ENCODE measurements at places on chromosomes 11 and 22.

DNA sequence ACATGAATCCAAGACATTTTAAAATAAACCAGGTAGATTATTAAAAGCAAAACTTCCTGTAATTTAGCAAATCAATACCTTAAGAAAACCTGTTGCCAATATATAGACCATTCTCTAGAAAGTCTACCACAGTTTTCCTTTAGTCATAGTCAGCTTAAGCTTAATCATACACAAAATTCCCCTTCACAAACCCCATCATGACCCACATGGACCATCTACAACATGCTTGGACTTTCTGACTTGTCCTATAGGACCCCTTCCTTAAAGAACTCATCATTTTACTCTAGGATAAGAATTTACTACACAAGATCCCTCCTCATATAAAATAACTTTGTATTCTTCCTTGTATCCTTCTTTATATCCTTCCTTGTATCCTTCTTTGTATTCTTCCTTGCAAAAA lies 16.2 kb upstream of the RNASEH2C start:
- DNase-seq = no peak

GRCh38 chr11:1549338-1550330 lies 22.4 kb downstream of the DUSP8 start:
- DNase-seq = no peak

- DNase-seq = no peak
Observed at GRCh38 chr11:86738568-86738967, 61.8 kb upstream of the PRSS23 start.

DNA sequence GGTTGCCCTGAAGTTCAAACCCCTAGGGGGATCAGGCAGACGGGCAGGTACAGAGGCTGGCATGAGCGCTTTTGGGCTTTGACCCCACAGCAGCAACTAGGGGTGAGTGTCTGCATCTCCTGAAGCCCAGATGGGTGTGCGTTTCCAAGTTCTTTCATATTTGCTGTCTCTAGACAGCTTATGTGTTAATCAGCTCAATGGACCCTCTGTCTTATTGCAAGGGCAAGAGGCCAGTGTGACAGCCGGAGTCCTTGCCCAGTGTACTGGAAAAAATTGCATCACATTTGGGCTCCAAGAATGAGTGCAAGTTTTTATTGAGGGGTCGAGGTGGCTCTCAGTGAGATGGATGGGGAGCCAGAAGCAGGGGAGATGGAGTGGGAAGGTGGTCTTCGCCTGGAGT lies 1863.7 kb upstream of the RAG2 start:
- DNase-seq = no peak

DNA sequence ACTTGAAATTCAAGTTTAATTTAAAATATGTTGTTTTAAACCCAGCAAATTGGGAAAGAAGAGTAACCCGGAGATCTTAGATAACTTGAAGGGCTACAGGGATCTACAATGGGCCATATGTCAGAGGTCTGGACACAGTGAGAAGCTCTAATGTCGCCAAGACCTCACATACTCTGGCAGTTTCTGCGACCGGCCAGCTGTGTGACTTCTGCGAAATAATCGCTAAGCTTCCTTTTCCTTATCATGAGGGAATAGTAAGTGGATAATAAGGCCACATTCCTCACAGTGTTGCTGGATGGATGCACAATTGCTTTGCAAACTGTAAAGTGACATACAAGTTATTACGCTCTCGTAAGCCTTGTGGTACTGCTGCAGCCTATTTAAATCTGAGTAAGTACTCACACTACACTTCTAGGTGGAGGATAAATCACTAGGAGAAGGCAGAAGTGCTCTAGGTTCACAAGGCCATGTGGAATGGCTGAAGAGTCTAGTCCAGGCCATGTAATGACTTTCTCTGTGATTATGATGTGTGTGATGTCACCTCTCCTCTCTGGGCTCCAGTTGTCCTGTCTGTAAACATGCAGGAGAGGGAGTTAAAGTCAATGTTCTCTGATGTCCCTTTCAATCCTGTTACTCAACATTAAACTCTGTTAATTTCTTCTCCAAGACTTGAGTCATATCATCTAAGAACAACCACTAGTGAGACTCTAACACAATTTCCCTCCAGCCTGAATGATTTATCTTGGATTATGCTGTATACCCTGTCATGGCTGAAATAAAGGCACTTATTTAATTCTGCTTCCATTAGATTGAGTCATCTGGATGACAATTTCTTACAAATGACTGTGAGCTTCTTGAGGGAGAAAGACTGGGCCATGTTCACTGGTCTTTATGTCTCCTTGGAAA lies 192.6 kb upstream of the NARS2 start:
- DNase-seq = no peak

GRCh38 chr22:27110665-27111451 lies 453.5 kb downstream of the MIAT start:
- peak; percentile 93 for DNase-seq

DNA sequence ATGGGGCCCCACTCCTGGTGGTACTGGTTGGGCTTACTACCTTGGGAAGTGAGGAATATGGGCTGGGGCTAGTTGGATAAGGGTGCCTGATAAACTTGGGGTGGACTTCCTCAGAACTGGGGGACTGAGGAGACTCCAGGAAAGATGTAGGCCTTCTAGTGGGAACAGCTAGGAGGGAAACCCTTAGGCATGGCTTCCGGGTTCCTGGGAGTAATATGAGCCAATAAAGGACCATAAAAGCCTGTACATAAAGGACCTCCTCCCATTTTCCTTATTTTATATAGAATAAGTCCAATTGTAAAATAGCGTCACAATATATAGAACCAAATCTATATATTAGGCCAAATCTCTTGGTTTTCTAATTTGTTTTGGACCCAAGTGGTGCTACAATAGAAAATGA lies 18.4 kb upstream of the RNASEH2C start:
- DNase-seq = no peak

GRCh38 chr22:24875862-24876506 lies 70.0 kb downstream of the SGSM1 start:
- DNase-seq = peak; percentile 86

- DNase-seq = no peak
Observed at GRCh38 chr11:27658535-27659236, 41.6 kb downstream of the BDNF start.

- DNase-seq = peak; percentile 64
Observed at GRCh38 chr11:64093233-64094039, 57.7 kb downstream of the FLRT1 start.

DNA sequence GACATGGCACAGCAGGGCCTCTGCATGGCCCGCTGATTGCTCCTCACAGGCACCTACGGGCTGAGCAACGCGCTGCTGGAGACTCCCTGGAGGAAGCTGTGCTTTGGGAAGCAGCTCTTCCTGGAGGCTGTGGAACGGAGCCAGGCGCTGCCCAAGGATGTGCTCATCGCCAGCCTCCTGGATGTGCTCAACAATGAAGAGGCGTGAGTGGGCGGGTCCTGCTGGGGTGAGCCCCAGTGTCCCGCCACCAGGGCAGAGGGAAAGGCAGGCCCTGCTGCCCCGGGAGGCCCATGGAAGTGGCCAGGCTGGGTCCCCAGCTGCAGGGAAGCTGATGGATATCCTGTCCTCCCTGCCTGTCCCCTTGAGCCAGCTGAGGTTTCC lies 18.6 kb upstream of the DGCR8 start:
- no peak for DNase-seq

GRCh38 chr22:39208013-39208680 lies 36.6 kb downstream of the PDGFB start:
- DNase-seq = peak; percentile 51

DNA sequence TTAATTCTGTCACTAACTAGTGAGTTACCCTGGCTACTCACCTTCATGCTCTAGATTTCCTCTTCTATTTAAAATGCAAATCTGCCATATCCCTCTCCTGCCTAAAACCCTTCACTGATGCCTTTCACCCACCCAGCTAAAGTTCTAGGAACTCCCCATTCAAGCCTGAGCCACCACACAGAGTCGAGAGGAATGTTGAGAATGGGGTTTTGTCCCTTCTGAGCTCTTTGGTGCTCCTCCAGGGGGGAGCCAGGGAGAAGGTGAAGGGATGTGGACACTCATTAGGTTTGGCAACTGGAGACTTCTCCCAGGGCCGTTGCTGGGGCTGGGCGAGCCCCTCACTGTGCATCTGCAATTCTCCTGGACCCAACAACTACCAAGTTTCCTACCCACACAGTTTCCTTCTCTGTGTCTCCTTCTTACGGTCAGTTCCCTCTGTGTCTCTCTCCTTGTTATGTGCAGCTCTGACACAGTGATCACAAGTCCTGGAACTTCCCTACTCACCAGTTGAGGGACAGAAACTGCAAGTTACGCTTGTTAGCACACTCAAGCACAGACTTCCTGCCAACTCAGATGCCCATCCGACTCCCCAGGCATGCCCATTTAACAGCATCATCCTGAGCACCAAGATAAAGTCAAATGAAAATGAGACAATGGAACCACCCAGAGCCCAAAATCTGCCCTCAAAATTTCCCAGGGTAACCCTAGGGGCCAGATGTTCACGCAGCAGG lies 6.5 kb upstream of the IL10RA start:
- no peak for DNase-seq

- no peak for DNase-seq
Observed at GRCh38 chr11:70420496-70420895, 22.2 kb downstream of the CTTN start.

DNA sequence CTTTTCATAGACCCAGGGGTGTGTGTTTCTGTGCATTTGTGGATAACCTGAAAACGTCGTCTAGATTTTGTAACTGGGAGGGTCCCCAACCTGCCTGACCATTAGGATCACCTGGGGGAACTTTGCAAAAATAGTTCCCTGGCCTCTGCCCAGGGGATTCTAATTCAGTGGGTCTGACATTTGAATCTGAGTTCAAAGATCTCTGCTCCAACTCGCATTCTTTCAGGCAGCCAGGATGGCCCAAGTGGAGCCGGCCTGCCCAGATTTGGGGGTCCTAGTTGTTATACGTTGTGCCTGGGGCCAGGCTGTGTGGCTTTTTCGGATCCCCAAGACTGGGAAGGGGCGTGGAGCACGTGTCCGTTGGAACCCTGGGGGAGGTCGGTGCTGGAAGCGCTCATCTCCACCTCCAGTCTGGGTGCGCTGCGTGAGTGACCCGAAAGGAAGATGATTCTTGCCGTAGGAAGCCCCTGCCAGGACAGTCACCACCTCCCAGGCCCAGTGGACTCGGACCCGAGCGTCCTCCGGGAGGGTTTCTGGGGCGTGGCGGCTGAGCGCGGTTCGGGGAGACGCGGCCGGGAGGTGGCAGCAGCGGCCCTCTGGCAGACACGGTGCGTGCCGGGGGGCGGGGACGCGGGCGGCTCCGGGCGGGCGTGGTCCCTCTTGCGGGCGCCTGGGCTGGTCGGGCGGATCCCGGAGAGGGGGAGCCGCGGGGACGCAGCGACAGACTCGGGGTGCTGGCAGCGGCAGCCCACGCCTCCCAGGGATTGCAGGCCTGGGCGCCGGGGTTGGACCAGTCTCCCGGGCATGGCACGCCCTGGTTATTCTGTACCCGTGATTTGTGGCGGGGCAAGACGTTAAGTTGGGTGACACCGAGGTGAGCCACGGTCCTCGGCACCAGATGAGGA lies 29.2 kb upstream of the PLET1 start:
- peak; percentile 86 for DNase-seq

GRCh38 chr11:123481640-123482039 lies 51.6 kb downstream of the GRAMD1B start:
- no peak for DNase-seq

- no peak for DNase-seq
Observed at GRCh38 chr11:118975771-118976709, 4.5 kb downstream of the FOXR1 start.

GRCh38 chr11:59842316-59842715 lies 3.0 kb downstream of the CBLIF start:
- no peak for DNase-seq

GRCh38 chr22:20511578-20512229 lies 4.3 kb downstream of the MED15 start:
- no peak for DNase-seq

DNA sequence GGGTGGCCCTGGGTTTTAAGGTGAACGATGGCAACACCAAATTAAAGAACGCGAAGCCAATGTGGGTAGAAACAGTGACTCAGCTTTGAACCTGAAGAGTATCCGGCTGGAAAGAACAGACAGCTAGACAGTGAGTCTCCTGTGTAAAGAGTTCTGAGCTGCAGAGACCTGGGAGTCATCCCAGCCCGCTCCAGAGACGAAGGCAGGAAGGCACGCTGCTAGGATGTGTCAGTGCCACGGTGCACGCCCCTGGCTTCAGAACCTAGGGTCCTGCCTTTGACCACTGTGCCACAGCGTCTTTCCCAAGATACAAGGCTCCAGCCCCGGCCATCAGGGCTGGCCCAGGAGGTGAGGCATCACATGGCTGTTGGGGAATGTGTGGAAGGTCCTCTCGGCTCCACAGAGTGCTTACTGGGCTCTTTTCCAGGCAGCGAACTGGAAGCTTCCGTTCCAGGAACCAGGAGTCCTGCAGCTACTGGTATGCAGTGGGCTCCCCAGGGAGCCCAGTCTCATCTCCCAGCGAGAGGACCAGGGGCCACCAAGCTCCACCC lies 29.9 kb downstream of the LRFN4 start:
- DNase-seq = no peak

Measured in islet precursor cell (in vitro differentiated cells).